ENCODE measurements at places on chromosomes 6 and 20.
A peak's percentile ranks its signal among the peaks of the same experiment; 100 is the strongest.

- no peak for DNase-seq
These were observed 38.0 kb downstream of the PHIP start for GRCh38 chr6:79040083-79040482.

- DNase-seq = peak; percentile 55
These were observed 243.5 kb downstream of the TMEM242 start for GRCh38 chr6:157079771-157080170.

DNA sequence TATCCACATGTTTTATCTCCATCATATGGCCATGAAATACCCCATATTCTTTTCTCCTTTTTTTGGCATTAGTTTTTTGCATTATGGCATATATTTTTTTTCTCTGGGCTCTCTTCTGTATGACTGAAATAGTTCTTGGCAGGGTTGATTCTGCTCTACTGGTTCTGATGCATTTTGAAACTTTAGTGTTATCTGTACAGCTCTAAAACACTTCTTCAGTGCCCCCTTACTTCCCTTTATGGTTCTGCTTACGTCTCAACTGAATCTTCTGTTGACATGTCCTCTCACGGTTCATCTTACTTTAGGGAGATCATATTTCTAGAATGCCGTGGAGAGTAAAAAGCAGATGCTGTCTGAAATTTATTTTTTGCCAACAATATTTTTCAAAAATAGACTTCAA, 23.2 kb upstream of the TXNDC5 start:
- peak; percentile 17 for DNase-seq

GRCh38 chr6:130128326-130128725, 94.4 kb downstream of the SAMD3 start:
- no peak for DNase-seq

- DNase-seq = no peak
These were observed 53.9 kb downstream of the DHX35 start for GRCh38 chr20:39016041-39016440.

DNA sequence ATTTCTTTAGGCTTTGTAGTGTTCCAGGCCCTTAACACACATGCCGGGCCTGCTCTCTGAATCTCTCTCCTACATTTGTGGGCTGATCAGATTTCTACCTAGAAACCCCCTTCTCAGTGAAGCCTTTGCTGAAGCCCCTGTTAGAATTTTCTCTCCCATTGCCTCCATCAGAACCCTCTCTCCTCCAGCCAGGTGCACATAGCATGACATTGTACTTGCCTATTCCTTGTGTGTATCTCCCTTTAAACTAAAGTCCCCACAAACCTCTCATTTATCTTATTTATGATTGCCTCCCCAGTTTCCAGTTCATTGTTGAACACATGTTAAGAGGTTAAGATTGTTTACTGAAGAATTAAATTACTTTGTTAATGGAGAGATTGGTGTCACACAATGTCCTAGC, 325.5 kb upstream of the CITED2 start:
- DNase-seq = no peak

DNA sequence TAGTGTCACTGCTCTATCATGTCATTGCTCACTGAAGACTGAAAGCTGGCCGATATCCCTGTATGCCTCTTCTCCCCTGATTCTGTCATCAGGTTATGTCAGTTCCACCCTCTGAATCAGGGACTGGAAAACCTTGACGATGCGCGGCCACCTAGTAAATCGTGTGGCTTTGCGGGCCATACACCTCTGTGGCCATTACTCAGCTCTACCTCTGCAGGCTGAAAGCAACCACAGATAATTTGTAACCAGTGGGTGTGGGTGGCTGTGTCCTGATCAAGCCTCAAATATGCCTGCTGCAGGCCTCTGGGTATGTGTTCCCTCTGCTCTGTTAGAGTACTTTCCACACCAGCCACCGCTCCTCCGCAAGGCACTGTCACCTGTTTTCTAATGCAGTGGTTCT, 105.2 kb downstream of the GMPR start:
- DNase-seq = no peak
